ENCODE measurements at places on chromosomes 12 and 14.

DNA sequence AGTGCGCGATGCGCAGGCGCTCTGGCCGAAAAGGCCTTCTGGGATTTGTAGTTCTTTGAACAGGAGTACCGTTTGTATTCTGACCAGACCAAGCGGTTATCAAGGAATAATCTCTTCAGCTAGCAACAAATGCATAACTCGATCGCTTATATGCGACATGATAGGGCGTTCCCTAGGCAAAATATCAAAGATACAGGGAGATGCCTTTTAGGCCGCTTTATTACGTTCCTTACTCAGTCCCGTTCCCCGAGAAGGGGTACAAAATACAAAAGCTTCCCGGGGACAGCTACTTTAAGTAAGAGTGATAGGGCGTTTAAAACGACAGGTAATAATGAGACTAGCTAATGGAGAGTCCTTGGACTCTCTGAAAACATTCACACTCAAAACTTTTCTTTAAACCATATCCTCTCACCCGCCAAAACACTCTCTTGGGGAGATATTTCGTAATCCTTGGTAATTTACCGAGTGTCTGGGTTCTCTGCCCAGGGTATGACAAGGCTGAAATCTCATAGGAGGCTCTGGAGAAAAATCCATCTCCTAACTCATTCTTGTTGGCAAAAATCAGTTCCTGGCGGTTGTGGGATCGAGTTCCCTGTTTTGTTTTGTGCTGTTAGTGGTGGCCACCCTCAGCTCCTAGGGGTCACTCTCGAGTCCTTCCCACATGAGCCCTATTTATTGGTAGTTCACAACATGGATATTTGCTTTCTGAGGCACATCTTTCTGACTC, 412 bp upstream of the SNW1 start:
- peak; percentile 69 for DNase-seq

DNA sequence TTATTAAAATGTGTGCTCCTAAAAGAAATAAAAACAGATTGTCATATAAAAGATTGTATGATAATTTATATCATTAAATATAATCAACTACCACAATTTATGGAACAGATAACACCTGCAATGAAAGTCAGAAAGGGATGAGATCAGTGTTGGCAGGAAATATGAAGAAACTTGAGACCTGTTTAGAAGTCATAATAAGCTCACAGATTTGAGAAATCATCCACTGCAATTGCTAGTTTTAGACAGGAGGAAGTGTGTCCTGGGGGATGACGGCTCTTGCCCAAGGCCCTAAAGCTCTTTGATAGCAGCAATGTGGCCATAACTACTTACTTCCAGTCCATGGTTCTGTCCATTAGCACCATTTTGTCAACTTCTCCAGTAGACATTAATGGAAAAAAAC, 122.8 kb upstream of the SOX5 start:
- DNase-seq: no peak

DNA sequence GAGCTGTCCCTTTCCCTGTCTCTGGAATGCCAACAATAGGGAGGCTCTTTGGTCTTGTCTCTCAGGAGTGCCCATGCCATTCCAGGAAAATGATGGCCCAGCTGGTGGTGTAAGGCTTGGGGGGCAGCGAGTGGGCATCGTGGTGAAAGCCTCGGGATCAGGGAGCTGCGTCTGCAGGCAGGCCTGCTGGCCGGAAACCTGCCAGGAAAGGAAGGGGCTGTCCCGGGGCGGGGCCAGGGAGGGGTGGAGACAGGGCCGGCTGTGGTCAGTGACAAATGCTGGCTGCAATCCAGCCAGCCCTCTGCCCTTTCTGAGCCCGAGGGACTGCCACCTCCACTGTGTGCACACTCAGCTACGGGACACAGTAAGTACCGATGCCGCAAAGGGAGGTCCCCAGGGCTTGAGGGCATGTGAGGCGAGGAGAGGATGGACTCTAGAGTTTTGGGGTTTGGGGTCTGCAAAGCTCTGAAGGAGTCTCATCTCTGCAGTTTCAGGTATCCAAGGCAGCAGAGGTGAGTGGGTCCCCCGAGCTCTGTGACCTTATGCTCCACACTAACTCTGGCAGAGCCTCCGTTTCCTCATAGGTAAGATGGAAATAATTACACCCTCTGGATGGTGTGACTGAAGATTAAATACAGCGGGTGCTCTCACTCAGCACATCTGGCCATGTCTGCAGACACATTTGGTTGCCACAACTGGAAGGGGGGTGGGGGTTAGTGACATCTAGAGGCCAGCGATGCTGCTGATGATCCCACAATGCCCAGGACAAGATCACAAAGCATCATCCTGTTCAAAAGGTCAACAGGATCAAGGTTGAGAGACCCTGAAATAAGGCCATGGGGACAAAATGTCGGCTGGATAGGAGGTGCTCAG, at the start of gene SERPINA5:
Gene SERPINA5 (plus strand): TSS at position 300 of the 873 bp plus-strand sequence. CDS start 5,937 bp downstream, outside the sequence.
- no peak for DNase-seq

- peak; percentile 85 for DNase-seq
Observed at GRCh38 chr14:22915886-22916521, 2.9 kb downstream of the RBM23 start.

DNA sequence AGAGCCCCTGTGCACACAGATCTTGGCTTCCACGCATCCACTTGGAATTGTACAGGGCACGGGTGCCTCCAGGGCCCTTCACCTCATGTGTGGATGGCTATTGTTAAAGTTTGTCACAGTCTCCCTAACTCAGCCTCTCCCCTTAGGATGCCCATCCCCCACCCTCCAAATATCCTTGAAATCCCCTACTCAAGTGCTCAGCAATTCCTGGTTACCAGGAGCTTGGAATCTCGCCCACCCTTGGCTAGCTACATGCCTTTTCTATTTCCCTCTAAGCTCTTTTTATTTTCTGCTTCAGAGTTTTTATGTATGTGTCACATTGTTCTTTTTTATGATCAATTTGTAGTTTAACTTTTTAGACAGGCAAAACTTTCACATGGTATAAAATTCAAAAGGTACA, 13.0 kb upstream of the NR1H4 start:
- no peak for DNase-seq

DNA sequence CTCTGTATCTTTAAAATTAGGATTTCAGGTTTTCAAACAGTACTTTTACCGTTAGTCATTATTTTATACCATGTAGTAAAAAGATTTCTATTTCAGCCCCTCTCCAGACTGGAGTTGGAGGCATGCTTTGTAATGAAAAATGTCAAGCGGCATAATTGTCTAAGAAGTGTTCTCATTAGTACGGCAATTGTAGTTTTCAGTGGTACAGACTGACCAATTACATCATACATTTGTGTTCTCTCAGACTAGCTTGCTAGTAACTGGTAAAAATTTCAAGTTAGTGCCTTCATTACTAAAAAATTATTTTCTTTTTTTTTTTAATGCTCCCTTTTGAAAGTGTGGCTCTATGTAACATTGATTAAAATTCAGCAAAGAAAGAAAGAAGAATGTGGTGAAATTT, 4.5 kb downstream of the USP30 start:
- DNase-seq: no peak

- no peak for DNase-seq
Observed at GRCh38 chr12:50785406-50786001, 21.6 kb downstream of the ATF1 start.

- DNase-seq: no peak
Observed at GRCh38 chr14:99330316-99331240, 58.6 kb upstream of the BCL11B start.

GRCh38 chr12:53579545-53579955, 46.6 kb downstream of the ATF7 start:
- peak; percentile 82 for DNase-seq

DNA sequence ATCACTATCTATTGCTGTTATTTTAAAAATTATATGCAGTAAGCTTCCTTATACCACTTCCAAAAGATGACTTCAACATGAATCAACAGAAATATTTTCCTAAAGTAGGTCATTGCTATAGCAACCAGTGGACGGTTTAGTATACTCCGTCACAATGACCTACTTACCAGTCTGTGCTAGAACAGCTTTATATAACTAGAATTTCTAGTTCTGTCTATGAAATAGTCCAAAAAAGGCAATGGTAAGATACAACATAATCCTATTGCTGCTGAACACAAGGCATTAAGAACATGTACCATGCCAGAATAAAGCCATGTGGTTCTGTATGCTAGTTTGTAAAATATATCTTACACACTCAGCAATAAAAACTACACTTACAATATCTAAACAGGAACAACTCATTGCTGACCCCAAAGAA, 40.7 kb upstream of the MTERF2 start:
- DNase-seq: peak; percentile 24

- DNase-seq: no peak
Observed at GRCh38 chr12:96302687-96303310, 97.4 kb downstream of the CDK17 start.

GRCh38 chr14:77805706-77806105, 5.8 kb downstream of the ADCK1 start:
- DNase-seq: peak; percentile 48

GRCh38 chr12:113190761-113191160, 5.2 kb downstream of the RITA1 start:
- peak; percentile 22 for DNase-seq

DNA sequence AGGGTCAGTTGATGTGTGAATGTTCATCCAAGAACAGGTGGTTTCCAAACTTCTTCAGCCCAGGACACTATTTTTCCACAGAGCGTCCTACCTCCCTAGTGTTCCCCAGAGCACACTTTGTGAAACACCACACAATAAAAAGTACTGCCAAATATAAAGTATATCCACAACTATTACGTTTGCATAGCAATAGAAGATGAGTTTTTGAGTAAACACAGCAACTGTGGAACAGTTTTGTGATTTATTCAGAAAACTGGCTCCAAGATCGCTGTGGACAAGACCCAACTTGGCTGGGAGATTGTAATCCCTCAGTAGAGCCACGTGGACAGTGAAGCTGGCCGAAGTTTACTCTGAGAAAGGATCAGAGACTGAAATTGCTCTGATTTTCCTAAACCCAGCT, 14.5 kb upstream of the MAP1LC3B2 start:
- DNase-seq: no peak

DNA sequence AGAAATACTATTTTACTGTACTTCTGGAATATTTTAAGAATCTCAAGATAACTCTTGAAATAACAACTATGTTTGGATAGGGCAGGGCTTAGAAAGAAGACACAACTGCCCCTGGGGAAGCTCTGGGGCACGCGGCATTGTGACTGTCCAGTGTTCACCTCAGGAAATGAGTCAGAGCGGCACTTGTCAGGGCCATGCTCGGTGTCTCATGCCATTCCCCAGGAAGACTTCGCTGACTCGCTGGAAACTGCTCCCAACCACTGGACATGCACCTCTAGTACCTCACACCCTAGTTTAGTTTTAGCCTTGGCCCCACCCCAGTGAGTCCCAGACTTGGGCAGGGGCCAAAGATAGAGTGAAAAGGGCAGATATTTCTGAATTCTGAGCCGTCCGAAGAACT, 192.0 kb downstream of the TTC7B start:
- peak; percentile 87 for DNase-seq

DNA sequence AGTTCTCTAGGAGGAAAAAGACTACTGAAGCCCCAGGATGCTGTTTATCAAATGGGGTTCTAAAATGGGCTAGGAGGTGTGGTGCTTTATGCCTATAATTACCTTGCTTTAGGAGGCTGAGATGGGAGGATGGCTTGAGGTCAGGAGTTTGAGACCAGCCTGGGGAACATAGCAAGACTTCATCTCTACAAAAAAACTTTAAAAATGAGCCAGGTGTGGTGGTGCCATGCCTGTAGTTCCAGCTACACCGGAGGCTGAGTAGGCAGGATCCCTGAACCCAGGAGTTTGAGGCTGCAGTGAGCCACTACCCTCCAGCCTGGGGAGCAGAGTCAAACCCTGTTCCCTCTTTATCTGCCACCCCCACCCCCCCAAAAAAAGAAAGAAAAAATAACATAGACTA, 23.3 kb upstream of the SLC2A3 start:
- DNase-seq: no peak

GRCh38 chr12:92025462-92026207, 120.0 kb downstream of the BTG1 start:
- DNase-seq: peak; percentile 7

DNA sequence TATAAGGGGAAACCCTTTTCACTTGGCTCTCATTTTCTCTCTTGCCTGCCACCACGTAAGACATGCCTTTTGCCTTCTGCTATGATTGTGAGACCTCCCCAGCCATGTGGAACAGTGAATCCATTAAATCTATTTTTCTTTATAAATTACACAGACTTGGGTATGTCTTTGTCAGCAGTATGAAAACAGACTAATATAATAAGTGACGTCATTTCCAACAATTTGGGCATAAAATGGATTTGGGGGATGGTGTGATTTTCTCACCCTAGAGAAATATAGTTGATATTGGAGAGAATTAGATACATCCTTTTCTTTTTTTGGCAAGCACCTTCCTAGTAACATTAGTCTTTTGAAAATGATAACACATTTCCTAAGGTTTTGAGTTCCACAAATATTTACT, 490.5 kb downstream of the TMEM132D start:
- no peak for DNase-seq

DNA sequence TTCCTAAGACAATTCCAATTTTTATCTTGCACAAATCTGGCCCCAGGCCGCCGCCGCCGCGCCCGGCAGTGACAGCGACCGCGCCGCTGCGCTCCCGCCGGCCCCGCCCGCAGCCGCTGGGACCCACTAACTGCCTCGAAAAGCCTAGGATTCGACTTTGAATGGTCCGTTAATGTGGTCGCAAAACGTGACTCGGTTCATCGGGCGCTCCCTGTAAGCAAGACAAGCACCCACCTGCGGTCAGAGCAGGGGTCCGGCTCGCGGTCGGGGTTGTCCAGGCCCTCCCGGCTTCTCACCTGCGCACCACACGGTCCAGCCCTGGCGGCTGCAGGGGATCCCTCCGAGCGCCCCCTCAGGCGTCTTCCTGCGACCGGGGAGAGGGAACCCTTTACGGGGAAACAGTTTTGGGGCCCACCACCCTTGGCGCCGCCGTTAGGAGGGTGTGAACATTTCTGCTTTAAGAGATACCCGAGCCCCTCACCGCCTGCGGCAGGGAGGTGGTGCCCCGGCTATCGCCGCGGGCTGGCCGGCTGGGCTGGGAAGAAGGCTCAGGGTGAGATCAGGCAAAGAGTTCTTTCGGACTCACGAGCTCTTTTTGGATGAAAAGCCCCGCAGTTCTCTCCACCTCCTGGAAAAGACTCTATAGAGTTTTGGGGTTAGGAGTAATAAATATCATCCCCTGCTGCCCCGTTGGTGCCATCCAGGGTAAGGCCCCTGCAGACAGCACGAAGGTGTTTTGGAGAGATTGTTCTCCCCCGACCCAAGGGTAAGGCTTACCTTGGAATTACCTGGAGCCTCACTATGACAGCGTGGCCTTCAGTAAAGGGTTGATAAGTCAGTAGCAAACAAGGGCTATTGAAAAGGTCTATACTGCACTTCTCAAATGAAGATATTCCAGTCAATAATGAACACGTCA, 13.6 kb upstream of the FOXJ2 start:
- no peak for DNase-seq

Measured in inflammatory macrophage (primary cell).